ENCODE measurements at places on chromosomes 1 and 21. TPM values are rescaled to one million over a fixed set of nuclear protein-coding genes. Genes with fewer than 3 reads are reported as not detected.

Gene RSRP1
- 56.2 TPM for polyA plus RNA-seq

Gene RNF186
- not detected for polyA plus RNA-seq

Gene SAMD11
- polyA plus RNA-seq = 0.31 TPM

Gene FAM151A
- polyA plus RNA-seq = not detected

Measured in CD4-positive, CD25-positive, alpha-beta regulatory T cell (primary cell).